CD4-positive, alpha-beta T cell treated with Interleukin-12 subunit alpha and Interleukin-12 subunit beta, for 1 hour (primary cell): ENCODE measurements at places on chromosomes 1 and 21.
A peak's percentile ranks its signal among the peaks of the same experiment; 100 is the strongest.

- DNase-seq = no peak
These were observed 539.8 kb downstream of the PTPRC start for GRCh38 chr1:199178646-199179045.

DNA sequence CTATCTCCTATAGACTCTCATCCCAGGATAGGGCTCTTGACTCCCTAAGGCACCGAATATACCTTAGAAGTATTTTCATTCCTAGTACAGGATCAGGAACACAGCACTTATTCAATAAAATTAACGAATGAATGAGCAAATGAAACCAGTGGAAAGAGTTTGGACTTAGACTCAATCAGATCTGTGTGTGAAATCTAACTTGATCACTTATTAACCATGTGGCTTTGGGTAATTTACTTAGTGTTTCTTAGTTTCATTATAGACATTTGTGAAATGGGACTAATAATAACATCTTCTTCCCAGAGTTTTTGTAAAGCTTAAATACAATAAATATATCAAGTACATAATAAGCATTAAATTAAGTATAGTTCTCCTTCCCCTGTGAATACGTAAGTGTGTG, 230.1 kb downstream of the ADGRL2 start:
- DNase-seq = no peak

DNA sequence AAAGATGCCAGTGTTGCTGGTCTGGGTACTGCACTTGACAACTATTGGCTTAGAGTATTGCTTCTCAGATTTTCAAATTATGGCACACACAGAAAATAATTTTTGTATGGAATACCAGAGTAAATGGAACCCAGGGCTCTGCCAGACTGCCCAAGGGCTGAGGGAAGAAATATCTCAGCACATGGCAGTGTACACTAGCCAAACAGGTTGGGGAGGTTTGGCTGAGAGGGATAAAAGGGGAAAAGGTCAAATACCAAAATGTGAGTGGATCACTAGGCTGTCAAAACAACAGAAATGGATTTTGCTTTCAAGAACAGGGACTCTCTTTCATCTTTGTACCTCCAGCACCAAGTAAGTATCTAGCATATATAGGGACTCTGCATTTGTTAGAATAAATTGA, 3.0 kb upstream of the RGS8 start:
- no peak for DNase-seq

- no peak for DNase-seq
These were observed 24.0 kb upstream of the ADAM30 start for GRCh38 chr1:119920104-119920968.

GRCh38 chr1:182806015-182806678, 16.6 kb downstream of the NPL start:
- DNase-seq = no peak

GRCh38 chr1:18088077-18088594, 19.5 kb upstream of the IGSF21 start:
- DNase-seq = no peak

DNA sequence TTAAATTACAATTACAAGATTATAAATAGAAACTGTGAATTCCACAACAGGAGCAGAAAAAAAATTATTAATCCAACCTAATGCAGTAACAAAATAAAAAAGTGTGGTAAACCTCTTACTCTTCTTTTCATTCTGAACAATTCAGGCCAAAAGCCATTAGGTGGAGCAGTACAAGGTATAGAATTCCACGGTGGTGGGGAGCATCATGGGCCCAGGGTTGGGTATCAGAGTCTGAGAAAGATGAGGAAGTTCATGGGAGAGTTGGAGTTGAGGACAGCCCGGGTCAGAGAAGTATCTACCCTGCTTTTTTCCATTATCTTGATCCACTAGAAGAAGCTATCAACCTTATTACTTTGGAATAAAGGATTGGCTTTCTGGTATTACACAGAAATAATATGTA, 586.9 kb downstream of the AGBL4 start:
- DNase-seq = no peak

- DNase-seq = no peak
These were observed 227.2 kb downstream of the PTGER3 start for GRCh38 chr1:70820396-70820795.

DNA sequence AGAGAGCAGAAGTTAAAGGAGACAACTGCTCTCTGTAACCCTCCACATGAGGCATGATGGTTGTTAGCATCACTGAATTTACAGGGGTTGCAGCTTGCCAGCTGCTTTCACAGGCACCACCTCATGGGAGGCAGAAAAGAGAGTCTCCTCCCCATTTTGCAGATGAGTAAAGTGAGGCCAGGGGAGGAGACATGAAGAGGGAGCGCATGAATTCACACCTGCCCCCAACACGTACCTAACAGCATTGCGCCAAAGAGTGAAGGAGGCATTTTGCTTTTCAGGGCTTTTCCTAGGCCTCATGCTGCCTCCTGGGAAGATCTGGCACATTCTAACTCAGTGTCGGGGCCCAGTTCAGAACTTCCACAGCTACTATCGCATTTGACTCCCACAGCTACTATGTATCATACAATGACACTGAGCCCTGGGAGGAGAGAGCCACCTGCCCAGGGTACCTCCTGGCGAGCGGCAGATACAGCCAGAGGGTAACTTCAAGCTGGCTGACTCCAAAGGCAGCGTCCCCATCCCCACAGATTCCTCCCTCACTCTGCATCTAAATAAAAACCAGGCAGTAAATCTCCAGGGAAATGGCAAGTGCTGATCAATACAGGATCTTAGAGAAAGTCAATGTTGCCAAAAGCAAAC, 34.0 kb downstream of the GLIS1 start:
- no peak for DNase-seq

- no peak for DNase-seq
These were observed 6.4 kb upstream of the CDK11B start for GRCh38 chr1:1664941-1665814.

DNA sequence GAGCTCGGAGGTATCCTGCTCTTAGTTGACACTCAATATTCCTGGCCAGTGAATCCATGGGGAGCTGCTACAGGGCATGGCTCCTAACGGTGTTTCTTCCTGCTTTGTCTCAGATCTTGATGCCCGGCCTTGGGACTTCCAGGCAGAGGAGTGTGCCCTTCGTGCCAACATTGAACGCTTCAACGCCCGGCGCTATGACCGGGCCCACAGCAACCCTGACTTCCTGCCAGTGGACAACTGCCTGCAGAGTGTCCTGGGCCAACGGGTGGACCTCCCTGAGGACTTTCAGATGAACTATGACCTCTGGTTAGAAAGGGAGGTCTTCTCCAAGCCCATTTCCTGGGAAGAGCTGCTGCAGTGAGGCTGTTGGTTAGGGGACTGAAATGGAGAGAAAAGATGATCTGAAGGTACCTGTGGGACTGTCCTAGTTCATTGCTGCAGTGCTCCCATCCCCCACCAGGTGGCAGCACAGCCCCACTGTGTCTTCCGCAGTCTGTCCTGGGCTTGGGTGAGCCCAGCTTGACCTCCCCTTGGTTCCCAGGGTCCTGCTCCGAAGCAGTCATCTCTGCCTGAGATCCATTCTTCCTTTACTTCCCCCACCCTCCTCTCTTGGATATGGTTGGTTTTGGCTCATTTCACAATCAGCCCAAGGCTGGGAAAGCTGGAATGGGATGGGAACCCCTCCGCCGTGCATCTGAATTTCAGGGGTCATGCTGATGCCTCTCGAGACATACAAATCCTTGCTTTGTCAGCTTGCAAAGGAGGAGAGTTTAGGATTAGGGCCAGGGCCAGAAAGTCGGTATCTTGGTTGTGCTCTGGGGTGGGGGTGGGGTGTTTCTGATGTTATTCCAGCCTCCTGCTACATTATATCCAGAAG, 16.7 kb downstream of the ALX3 start:
- peak; percentile 63 for DNase-seq

DNA sequence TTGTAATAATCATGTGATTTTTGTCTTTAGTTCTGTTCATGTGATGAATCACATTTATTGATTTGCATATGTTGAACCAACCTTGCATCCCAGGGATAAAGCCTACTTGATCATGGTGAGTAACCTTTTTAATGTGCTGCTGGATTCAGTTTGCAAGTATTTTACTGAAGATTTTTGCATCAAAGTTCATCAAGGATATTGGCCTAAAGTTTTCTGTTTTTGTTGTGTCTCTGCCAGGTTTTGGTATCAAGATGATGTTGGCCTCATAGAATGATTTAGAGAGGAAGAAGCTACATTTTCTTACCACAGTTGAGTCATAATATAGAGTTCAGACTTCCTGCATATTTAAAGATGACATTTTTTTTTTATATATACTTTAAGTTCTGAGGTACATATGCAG, 455.9 kb downstream of the PLPP3 start:
- no peak for DNase-seq

DNA sequence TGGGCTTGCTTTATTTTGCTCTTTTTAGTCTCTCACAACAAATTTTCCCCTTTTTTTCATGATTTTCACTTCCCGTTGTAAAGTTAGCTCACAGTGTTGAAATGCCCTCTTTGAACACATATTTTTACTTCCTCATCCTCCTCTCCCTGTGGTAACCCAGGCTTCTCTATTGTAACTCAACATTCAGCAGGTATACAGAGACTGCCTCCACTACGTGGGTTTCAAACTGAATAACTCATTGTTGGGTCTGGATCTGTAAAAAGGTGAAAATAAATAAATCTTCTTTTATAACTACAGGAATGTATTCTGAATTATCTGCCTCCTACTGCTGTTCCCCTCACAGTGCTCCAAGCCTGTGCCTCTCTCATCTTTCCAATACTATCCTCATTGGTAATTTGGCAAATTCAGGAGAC, 166.4 kb downstream of the RUNX1 start:
- no peak for DNase-seq

- DNase-seq = no peak
These were observed 382.8 kb downstream of the RRAGC start for GRCh38 chr1:38476850-38477178.

- DNase-seq = no peak
These were observed 29.6 kb downstream of the SIM2 start for GRCh38 chr21:36728371-36729111.

GRCh38 chr1:171781176-171781875, at the start of gene METTL13:
TSS of gene METTL13 (plus strand) at chr1:171781660. CDS start at chr1:171781968, 308 bp downstream.
- peak; percentile 98 for DNase-seq

DNA sequence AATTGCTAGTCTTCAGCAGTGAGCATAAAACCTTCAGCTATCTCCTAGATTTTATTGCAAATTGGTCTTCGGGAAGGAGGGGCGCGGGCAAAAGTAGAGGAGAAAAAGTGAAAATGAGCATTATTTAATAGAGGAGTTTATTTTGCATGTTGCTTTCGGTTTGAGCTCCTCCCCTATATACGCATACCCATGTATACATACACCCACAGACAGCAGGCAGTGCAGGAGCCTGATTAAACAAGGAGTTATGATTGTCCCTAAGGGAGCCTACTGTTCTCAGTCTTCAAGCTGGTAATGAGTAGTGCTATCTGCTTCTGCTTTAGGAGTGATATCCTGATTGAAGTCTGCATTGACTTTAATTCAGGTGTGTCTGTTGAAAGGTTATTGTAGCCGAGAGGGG, 133.8 kb downstream of the SPATA46 start:
- DNase-seq = no peak

GRCh38 chr1:182789138-182790076, at the start of gene NPL:
TSS of gene NPL (plus strand) at chr1:182789773. CDS start at chr1:182794372, 4,599 bp downstream.
- DNase-seq = peak; percentile 91

DNA sequence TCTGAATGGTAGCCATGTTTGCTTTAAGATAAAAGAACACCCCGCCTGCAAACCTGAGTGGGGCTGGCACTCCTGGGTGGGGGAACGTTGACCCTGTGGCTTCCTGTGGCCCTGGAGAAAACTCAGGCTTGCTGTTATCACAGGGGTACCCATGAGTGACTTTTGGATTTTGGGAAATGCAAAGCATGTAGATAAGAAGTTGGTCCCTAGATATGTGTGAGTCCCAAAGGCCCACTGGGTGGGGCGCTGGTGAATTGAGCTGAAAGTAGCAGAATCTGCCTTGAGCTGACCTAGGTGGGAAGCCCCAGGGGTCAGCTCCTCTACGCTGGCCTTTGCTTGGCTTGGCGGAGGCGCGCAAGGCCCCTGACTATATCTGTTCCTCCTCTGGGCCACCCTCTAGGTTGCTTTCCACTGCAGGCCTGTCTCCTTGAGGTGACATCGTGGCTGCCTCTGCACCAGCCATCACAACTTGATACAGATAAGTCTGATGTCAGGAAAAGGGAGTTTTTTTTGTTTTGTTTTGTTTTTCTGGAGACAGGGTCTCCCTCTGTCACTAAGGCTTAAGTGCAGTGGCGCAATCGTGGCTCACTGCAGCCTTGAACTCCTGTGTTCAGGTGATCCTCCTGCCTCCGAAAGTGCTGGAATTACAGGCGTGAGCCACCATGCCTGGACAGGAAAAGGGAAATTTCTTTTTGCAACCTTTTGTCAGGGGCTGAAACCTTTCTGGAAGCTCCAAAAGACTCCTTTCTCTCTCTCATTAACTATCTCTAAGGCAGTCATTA, 72.2 kb downstream of the AGPAT3 start:
- DNase-seq = no peak

DNA sequence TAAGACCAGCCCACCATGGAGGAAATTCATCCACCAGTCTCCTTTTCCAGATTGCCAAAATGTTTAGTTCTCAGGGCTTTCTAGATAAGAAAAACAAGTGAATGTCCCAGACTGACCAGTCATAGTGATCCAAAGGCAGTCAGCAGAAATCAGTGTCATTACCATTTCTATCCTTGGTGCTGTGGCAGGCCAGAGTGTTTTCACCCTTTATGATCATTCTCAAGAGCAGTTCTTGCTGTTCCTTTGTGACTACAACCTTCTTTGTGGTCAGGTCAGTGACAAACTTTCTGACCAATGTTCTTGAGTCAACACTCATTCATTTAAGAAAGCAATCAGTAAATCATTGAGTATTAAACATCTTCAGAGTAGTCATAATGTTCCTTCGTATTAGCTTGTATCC, 7.3 kb upstream of the DHCR24 start:
- DNase-seq = no peak
